Thoracic aorta (tissue), 2 donors: ENCODE measurements at places on chromosomes 12 and 14.

- no peak for DNase-seq
These were observed 22.2 kb downstream of the IFNG start for GRCh38 chr12:68137335-68137830.

DNA sequence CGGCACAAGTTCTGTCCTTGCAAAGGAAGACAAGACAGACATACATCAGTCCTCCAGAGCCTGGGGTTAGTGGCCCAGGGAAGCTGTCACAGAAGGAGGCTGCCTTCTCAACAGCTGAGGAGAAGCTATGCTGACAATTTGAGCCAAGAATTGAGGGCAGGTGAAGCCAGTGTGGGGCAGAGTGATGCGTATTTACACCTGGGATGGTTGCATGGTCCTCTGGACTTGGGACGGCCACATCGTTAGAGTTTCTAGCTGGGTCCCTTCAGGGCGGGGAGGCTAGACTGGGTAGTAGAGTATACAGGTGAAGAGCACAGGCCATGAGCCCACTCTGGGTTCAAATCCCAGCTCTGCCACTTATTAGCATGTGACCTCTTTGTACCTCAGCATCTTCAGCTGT is 16.5 kb downstream of the KRT85 start:
- DNase-seq = no peak

DNA sequence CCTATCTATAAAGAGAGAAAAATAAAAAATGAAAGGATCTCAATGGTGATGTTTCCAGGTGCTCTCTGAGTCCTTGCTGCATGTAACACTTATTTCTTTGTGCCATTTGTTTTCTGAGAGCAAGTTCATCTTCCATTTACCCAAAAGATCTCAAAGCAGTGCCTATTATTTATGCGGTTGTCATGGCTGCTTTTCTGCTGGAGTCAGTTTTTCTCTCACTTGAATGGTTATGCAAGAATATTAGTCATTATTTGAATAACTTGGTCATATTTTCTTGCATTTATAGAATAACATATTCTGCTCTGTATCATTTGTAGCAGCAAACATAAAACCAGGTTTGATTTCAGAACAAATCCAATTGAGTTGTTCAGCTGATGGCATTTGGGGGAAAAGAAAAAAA is 141.8 kb upstream of the G2E3 start:
- no peak for DNase-seq

GRCh38 chr14:22973217-22974032 is 8.9 kb downstream of the AJUBA start:
- DNase-seq = no peak

DNA sequence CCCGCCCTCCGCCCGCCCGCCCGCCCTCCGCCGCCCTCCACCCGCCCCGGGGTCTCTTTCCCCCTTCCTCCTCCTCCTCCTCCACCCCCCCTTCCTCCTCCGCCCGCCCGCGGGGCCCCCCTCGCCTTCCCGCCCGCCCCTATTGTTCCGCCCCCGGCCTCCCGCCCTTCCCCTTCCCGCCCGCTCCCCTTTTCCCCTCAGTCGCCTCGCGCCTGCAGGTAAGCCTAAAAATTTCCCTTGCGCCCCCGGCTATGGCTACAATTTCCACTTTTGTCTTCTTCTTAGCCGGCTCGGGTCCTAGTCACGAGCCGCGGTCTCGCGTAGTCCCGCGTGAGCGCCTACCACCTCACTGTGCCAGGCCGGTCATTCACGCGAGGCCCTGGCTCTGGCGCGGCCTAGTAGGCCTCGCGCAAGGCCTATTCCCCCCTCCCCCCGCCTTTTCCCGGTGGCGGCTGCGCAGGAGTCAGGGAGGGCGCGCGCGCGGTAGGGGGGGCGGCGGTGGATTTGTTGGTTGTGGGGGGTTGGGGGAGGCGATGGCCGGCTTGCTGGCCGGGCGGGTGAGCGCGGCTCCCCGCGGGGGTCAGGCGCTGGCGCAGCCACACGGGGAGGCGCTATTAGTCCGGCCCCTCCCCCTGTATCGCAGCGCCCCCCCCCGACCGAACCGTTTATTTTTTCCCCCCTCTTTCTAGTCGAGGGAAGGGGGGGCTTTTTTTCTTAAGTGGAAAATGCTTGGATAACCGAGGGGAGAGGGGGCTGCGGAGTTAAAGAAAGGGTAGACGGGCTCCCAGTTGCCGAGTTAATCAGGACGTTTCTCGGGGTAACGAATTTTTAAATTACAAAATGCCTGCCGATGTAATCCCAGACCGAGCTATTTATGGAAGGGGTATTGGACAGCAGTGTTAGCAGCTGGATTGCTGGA is 516 bp downstream of the PCBP2 start:
- DNase-seq = peak; percentile 78

DNA sequence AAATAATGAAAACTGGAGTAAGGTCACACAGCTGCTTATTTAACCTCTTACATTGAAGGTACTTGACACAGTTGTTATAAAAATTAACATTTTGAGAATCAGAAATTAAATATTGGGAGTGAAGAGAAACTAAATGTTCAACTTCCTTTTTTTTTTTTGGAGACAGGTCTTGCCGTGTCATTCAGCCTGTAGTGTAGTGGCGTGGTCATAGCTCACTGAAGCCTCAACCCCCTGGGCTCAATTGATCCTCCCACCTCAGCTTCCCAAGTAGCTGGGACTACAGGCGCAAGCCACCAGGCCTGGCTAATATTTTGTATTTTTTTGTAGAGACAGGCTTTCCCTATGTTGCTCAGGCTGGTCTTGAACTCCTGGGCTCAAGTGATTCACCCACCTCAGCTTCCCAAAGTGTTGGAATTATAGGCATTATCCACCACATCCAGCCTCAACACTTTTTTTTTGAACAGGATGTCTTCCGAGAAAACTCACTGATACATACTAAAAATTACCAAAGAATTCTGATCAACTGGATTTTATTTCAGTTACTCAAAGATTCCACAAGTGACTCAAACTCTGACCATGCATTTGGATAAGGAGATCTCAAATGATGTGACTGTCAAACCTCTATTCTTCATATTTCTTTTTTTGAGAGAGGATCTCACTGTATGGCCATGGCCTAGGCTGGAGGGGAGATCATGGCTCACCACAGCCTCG is 35.4 kb downstream of the SGPP1 start:
- no peak for DNase-seq

DNA sequence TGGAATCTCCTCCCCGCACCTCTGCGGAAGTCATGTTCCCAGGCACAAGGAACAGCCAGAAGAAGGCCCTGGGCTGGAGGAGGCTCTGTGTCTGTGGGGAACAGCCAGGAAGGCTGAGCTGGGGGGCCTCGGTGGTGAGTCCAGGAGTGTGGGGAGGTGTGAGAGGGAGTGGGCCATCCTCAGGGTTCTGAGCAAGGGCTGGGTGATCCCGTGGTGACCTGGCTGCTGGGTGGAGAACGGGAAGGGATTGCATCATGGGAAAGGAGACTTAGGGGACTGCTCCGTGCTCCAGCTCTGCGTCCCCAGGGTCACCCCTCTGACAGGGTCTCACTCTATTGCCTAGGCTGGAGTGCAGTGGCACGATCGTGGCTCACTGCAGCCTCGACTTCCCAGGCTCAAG is 13.8 kb downstream of the AACS start:
- no peak for DNase-seq

- DNase-seq = no peak
These were observed 5.9 kb downstream of the C12orf75 start for GRCh38 chr12:105336411-105336810.

- no peak for DNase-seq
These were observed 391.9 kb upstream of the ATP2B1 start for GRCh38 chr12:90100579-90100978.

DNA sequence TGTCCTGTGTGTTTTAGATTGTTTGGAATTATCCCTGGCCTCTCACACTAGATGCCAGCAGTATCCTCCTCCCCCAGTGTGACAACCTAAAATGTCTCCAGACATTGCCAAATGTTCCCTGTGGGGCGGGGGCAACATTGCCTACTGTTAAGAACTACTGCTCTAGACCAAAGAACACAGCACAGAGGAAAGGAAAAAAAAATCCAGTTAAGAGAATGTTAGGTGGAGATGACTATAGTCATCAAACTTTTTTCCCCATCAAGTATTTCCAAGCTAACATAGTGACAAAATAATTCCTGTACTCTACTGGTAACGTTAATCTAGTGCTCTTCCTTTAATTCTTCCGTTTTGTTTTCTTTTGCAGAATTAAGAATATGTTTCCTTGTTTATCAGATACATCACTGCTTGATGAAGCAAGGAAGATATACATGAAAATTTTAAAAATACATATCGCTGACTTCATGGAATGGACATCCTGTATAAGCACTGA is 3.5 kb downstream of the CDKN1B start:
- DNase-seq = no peak

GRCh38 chr14:59483363-59483762 is 845 bp downstream of the L3HYPDH start:
- DNase-seq = peak; percentile 19

DNA sequence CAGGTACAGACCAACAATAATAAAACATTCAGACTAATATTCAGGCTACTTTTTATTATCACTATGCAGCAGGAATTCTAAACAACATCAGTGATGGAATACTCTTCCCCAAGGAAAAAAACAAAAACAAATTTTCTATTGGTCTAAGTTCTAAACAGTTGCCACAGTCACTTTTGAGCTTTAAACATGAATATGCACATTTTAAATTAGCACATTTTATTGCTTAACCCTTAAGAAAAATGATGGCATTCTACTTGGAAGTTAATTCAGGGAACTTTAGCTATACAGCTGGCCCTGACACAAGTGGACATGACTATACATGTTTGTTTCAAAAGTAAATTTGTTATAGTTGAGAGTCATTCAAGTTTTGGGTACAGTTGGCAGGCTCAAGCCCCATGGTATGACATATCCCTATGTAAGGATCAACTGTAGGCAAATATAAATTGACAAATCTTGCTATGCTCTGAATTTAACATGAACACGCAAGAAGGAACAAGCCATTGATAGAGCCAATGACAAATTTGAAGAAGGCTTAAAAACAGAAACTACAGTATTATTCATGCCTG is 224.3 kb upstream of the AMIGO2 start:
- DNase-seq = no peak

DNA sequence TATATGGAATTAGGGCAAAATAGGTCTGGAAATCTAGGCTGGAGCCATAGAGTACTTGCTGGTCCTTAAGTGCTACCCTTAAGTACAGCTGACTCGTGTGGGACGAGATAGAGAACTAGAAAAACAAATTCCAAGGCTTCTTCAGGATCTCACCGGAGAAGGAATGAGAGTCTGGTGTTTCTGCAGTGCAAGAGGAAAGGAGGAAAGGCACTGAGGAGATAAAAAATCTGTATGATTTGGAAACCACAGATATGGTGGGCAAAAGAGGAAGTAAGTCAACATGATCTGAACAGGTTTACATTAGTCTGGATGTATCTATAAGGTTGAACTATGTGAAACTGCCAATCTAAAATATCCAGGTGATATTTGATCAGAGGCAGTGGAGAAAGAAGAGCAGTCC is 134.4 kb upstream of the SOX5 start:
- DNase-seq = no peak

GRCh38 chr14:48125654-48126053 is 450.2 kb upstream of the MDGA2 start:
- no peak for DNase-seq

GRCh38 chr12:24133384-24133783 is 183.9 kb upstream of the SOX5 start:
- DNase-seq = no peak

DNA sequence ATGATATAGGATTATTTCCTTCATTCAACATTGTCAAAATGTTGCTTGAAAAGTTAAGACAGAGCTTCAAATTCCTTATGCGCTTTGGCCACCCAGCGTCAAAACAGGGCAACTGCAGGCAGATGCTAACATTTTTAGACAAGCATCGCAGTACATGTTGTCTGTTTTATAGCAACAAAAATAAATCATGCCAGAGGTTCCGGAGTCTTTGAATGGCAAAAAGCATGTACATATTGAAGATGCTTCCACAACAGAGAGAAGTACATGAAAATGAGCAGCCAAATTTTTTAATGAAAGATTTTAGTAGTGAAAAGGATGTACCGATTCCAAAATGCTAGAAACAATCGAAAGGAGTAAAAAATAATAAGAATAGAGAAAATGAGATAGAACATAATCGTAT is 49.8 kb upstream of the USP15 start:
- DNase-seq = no peak

DNA sequence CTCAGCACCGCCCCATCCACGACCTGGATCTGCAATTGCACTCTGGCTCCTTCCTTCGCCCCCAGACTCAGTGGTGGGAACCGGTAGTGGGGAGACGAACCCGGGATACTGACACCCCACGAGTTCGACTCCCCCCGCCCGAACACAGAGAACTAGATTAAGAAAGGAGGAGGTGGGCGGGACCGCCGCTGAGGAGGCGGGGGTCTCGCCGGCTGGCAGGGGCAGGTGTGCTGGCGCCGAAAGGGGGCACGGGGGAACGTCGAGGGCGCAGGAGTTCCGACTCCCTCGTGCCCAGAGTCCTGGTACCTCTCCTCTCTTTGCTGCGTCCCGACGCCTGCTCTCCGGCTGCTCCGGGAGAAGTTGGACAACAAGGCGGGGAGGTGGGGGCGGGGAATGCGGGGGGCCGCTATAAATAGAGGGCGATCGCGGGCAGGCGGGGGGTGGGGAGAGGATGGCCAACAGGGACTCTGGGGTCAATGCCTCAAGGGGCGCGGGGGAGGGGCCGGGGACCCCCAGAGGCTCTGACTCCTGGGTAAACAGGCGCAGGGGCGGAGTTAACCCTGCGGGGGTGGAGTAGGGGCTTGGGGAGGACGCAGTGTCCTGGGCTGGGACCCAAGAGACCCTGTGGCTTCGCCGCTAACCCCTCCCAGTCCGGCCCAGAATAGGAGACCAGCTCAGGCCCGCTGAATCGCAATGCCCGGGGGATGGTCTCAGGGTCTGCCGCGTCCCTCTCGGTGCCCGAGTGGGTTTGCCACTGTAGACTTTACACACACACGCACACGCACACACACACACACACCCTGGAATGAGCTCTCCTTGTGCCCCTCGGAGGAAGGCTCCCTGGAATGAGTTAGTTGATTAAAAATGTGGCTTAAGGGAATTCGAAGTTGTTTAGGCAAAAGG is 761 bp upstream of the NDRG2 start:
- no peak for DNase-seq

GRCh38 chr12:6198985-6199530 is 1.1 kb upstream of the CD9 start:
- DNase-seq = no peak

DNA sequence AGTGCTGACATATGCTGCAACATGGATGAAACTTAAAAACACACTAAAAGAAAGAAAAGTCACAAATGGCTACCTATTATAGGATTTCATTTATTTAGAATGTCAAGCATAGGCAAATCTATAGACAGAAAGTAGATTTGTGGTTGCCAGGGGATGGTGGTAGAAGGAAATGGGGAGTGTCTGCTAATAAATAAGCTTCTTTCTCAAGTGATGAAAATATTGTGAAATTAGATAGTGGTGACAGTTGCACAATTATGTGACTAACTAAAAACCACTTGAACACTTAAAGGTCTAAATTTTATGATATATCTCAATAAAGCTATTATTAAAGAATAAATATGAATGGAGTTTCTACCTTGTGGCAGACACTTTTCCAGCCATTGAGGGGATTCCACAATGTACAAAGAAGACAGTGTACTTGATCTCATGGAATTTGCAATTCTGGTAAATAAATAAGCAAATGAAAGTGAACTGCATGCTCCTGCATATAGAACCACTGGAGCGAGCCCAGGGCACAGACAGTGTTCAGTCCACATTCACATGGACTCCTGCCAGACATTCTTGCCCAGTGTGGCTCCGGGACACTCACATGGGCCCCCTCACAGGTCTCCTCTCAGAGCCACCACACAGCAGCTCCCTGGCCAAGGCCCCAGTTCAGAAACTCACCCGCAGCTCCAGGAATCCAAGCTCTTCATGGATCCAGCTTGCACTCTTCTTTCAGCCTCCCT is 107.1 kb upstream of the ARID2 start:
- DNase-seq = no peak
